ENCODE measurements at places on chromosomes 3 and 15. TPM values are rescaled to one million over a fixed set of nuclear protein-coding genes. Genes with fewer than 3 reads are reported as not detected.
A peak's percentile ranks its signal among the peaks of the same experiment; 100 is the strongest.

GRCh38 chr3:40790746-40791145 lies 266.0 kb downstream of the ZNF621 start:
- DNase-seq, result no peak

GRCh38 chr15:41581110-41581509 lies 22.1 kb downstream of the TYRO3 start:
- DNase-seq, result no peak

- DNase-seq, result no peak
These were observed 10.0 kb downstream of the MYO5A start for GRCh38 chr15:52518487-52519371.

DNA sequence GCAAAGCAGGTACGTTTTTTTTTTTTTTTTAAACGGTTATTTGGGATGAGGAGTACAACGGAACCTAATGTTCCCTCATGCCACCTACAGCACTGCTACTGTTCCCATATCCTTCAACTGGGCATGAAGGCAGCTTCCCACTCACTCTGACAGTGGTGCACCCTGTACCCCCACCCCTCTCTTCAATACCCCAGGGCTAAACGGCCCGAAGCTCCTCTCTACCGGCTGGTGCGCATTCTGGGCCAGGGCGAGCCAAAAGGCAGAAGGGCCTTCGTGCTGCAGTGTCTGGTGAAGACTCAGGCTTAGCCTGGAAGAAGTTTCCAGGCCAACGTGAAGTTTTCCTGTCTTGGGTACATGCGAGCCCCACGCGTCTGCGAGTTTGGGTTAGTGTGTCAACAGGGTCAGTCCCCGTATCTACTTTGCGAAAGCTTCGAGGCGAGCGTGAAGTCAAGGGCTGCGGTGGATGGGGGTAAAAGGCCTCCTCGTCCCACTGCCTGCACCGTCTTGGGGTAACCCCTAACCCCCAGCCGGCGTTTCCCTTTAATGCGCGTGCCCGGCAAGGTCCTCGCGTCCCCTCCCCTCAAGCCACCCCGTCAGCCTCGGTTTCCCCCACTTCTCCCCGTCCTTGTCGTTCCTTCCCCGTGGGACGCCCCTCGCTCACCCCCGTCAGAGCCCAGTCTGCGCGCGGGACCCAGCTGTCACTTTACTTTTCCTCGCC lies 765 bp upstream of the UBE2E2 start:
- peak; percentile 38 for DNase-seq

DNA sequence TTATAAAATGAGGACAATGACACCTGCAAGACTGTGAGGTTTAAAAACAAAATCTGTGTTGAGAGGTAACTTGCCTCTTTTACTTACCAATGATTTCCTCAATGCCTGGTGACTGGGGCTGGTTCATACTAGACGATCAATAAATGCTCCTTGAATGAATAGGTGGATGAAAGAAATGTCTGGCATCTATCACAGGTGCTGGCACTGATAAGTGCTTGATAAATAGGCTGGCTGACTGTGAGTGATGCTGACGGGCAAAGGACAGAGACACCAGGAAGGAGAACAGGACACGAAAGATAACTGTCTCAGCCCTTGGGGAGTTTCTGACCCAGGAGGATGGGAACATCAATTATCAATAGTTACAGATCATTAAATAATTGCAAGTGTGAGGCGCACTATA lies 31.9 kb downstream of the RBP2 start:
- DNase-seq, result no peak

DNA sequence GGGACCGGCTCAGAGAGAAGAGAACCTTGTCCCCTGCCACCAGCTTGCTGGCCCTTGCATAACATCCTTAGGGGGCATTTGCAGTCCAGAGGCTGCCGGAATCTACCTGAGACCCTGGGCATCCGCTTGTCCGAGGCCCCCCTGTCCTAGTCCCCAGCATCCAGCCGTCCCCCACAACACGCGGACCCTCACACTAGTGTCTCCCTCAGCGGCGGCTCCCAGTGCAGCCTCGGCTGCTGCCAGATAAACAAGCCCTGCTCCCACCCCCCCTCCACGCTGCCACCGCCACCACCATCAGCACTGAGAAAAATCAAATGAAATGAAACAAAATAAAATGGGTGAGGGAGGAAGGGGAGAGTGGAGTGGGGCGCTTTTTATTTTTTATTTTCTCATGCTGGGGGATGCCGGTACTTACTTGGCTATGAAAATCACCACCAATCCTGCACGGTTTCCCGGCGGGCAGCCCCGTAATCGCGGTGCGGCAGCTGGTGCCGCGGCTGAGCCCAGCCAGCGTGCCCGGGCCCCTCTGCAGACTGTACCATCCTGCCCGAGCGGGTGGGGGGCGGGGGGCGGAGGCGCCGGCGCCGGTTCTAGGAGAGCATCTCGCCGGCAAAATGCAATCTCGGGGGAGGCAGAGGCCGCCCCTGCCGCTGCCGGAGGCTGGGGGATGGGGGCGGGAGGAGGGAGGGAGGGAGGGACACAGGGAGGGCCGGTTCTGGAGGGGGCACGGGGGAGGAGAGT lies at the start of gene ATP2B2:
ATP2B2 (minus strand) TSS at position 537 of the 741 bp plus-strand sequence. CDS start 56,043 bp downstream, outside the sequence.
- DNase-seq, result no peak

DNA sequence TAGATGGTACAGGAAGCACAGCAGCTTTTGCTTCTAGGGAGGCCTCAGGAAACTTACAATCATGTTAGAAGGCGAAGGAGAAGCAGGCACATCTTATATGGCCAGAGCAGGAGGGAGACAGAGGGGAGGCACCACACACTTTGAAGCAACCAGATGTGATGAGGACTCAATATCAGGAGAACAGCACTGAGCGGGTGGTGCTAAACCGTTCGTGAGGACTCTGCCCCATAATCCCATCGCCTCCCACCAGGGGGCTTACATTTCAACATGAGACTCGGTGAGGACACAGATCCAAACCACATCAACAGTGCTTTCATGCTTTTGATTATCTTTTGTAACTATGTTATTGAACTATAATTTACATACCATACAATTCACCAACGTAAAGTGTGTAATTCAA lies 7.6 kb upstream of the TMEM44 start:
- DNase-seq, result no peak

- peak; percentile 31 for DNase-seq
These were observed 93.9 kb upstream of the CCDC80 start for GRCh38 chr3:112734736-112735350.

Gene GP9
- polyA plus RNA-seq, result 1.2 TPM

Gene HRH1
- 2.6 TPM for polyA plus RNA-seq

Gene FANCD2OS
- polyA plus RNA-seq, result 0.51 TPM

Gene CCR9
- not detected for polyA plus RNA-seq

Gene KCNAB1
- 3.2 TPM for polyA plus RNA-seq

Gene PRKCI
- polyA plus RNA-seq, result 81.6 TPM
